Iris pigment epithelial cell (primary cell): ENCODE measurements at places on chromosomes 4 and X.

DNA sequence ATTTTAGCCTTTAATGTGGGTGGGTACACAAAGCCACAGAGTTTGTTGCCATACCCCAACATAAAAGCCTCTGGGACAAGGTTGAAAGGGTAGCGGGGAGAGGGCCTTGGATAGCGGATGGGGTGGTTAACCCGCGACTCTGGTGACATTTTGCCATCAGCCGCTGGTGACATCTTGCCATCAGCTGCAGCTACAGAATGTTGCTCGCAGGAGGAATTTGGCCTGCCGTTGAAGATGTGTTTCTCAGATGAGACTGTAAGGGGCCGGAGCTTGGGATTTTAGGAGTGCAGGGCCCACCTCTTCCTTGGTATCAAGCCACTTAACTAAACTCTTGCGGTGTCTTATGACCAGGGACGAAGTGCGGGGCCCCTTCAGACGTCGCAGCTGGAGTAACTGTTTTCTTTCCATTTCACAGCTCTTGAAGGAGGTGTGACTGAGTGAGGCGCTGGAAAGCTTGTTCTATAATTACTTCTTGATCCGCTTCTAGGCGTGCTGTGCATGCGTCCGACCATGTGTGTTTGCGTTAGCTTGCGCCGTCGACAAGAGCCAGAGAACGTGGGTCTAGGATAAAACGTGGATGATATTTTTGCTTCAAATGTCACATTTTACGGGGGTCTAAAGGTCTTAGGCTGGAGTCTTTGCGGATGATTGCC, 820 bp upstream of the RASL11B start:
- no peak for DNase-seq

DNA sequence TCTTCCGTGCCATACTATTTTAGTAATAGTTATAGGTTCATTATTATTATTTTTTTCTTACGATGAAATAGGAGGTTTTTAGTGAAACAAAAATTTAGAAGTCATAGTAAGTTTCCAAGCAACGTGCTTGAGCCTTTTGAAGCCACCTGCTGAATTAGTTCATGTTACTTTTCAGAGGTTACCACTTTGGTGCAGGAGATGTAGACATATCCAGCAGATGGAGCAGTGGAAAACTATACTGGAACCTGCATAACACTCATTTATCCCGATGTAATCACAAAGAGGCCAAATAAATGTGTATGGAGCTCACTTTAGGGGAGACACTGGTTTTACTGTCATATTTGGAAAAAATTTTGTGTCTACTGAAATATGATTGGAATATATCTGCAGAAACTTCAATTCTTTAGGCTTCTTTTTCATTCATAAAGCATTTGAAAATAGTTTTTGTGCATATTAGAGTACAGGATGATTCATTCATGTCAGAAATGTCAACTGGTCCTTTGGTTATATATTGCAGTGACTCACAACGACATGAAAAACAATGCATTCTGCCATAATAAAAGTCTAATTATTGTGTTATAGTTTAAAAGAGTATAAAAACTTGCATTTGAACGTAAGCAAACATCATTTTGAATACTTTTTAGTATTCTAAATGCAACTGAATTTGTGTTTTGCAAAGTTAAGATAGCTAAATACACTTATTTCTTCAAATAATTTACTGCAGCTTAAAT, 2182.9 kb upstream of the TENM3 start:
- peak; percentile 3 for DNase-seq

DNA sequence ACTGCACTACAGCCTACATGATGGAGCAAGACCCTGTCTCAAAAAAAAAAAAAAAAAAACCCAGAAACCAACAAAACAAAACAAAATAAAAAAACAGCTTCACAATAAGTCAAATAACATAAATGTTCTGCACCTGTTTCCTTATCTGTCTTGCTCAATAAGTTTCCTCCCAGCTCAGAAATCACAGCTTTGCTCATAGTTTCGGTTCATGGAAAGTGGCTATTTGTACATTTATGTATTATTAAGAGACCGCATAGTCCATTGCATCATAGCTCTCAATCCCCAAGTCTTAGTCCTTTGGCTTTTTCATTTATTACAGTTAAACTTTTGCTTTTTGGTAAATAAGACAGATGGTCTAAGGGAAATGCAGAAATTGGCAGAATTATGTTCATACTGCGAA, 24.4 kb upstream of the CFAP299 start:
- DNase-seq: peak; percentile 69

DNA sequence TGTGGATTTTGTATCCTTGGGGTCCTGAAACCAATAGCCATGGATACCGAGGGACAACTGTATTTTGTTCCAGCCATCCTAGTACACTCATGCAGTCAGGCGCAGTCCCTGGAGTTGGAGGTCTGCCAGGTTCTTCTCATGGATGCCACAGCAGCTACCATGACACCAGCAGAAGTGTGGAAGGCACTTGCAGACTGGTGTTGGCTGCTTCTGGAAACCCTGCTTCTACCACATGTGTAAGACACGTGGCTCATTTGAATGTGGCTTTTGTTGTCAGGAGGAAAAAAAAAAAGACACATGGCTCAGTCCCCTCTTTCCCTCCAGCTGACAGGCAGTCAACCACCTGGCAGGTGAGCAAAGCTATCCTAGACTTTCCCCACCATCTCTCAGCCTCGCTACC, 19.4 kb downstream of the DRD5 start:
- no peak for DNase-seq

- DNase-seq: no peak
Measured at GRCh38 chrX:78838709-78839108, 91.2 kb downstream of the LPAR4 start.
